Hematopoietic multipotent progenitor cell (in vitro differentiated cells): ENCODE measurements at places on chromosomes 11 and 22.

DNA sequence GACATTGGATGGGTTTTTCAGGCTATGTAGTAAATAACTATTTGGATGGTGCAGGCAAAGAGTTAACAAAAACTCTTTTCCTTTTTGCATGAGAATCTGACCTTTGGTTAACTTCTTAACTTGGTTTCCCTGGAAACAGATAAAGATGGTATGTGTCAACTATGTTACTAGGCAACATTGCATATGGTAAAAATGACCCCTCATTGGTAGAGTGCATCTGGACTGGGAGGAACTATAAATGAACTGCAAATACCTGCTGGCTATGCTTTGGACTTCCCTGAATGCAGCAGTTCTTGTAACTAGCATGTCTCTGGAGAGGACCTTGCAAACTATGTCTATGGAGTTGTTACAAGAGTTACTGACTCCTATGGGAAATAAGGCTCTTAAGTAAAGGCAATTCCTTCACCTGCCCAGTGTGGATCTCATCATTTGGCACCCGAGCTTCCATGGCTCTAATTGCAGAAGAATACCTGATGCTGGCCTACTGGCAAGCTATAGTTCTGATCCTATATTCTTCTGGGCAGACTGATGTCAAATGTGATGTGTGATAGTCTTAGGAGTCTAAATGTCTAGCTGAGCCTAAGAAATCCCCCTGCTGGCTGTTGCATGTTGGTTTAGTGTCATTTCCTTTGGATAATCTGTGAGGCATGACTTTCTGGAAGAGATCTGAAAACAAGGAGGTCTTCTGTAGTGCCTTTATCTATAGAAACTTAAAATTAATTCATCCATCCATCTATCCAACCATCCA is 126.7 kb upstream of the MTMR2 start:
- DNase-seq: no peak

DNA sequence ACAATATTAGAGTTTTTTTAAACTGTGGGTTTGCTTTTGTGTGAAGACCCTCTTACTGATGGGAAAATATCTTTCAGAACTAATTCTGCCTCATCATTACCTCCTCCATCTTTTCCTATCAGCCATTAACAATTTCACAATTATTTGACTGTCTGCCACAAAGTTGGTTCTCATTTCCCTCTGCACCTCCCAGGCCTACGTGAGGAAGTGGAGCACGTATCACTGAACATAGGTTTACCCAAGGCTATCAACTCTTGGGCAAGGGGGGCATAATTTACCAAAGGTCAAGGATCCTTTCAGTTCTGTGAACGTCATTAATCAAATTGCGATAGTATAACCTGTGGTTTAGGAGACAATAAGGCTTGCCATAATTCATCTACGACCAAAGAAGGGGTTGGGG is 60.0 kb downstream of the LIF start:
- DNase-seq: no peak

DNA sequence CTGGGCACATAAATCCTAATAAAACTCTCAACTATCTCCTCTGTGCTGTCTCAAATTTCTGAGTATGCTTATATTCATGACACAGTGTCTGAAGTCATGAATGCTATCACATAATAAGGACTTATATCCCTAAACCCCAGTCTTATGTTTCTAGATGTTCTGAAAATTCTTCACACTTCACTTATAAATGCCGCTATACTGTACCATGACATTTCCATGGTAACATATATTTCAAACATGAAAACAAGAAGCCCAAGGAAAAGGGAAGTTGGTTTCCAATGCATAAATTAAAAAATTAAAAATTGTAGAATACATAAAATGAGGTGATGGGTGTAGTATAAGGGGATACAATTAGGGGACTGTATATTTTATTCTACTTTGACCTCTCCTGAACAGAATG is 11.7 kb downstream of the GVQW3 start:
- DNase-seq: peak; percentile 49

DNA sequence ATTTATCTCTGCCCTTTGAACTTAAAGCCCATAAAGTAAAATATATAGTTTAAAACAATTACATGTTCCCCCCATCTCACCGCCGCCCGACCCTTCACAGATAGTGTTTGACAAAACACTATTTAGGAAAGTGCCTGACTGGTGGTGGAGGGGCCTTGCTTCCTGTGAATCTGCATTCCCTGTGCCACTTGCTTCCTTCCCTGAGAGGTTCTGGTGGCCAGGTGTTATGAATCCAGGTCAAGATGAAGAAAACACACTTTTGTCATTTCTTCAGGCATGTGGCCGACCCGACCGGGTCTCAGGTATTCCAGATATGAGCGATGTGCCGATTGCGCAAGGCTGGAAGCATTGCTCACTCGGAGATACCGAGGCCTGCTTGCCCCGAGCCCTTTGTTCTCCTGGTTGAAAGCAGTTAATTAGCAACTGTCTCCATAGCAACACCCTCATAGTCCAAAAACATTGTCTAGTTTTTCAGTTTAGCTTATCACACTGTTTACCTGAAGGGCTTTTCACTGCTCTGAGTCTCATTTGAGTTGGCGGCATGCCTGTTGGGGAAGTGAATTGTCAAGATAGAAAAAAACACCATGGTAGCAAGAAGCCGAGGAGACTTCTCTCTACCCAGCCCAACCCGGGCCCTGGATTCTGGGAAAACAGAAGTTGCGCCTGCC is 128.3 kb downstream of the TEAD1 start:
- DNase-seq: no peak

DNA sequence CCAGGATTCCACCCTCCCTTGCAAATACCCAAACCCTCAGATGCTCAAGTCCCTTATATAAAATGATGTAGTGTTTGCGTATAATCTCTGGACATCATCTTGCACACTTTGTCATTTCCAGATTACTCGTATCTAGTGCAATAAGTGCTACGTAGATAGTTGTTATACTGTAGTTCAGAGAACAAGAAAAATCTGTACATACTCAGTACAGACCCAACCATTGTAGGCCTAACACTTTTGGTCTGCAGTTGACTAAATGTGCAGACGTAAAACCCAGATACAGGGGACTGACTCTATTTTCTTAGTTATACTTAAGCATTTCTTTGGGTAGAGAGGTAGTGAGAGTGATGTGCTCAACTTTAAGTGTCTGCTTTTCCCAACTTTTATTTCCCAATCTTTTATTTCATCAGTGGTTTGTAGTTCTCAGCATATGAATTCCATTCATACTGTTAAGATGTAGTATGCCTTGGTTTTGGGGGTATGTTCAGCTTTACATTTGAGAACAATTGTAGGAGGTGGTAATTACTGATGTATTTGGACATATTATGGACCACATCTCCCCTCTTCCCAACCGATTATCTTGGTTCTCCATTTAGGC is 43.9 kb downstream of the DDX6 start:
- DNase-seq: no peak

- no peak for DNase-seq
These were observed 101.7 kb upstream of the CD82 start for GRCh38 chr11:44463751-44464150.

- DNase-seq: no peak
These were observed 355.6 kb upstream of the DDI1 start for GRCh38 chr11:103680826-103681225.

- no peak for DNase-seq
These were observed 273.5 kb upstream of the MPPED2 start for GRCh38 chr11:30859669-30860068.

DNA sequence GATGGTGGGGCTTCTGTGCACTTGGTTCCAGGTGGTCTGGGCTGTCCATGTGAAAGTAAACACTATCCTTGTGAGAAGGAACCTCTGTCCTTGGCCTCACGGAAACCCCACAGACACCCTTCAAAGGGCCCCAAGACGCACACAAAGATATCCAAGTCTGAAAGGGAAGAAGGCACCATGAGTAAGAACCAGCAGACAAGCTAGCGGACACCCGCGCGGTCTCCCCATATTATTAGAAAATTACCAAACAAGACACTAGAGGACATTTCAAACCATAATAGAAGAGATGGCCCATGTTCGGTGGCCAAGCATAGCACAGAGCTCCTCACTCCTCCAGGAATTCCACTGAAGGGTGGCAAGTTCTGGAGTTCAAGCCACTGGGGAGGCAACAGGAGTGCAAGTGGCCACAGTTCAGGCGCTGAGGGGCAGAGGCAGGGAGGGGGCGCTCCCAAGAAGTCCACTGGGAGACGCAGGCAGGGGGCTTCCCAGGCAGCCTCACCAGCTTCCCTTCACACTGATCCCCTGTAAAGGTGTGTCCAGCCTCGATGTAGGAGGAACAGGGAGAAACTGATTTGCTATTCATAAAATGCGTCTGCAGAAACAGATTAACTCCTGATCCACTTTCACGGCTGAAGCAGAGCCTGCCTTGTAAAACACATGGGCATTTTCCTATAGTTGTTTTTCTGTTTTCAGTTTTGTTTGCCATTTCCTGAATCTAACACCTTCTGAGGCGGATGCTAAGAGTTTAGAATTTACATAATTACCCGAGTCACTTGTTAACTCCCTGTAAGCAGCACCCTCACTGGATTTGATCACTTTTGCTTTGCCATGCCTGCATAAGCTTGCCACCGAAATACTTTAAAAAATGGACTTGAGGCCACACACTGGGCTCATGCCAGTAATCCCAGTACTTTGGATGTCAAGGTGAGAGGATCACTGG is 9.1 kb upstream of the PPARA start:
- DNase-seq: no peak

DNA sequence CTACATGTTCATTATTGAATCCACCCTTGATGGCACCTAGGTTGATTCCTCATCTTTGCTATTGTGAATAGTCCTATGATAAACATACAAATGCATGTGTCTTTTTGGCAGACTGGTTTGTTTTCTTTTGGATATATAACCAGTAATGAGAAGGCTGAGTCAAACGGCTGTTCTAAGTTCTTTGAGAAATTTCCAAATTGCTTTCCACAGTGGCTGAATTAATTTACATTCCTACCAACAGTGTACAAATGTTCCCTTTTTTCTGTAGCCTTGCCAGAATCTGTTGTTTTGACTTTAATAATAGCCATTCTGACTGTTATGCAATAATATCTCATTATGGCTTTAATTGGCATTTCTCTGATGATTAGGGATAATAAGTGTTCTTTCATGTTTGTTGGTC is 184.9 kb downstream of the CASP12 start:
- no peak for DNase-seq

- no peak for DNase-seq
These were observed 40.0 kb downstream of the TECTA start for GRCh38 chr11:121141066-121141465.

DNA sequence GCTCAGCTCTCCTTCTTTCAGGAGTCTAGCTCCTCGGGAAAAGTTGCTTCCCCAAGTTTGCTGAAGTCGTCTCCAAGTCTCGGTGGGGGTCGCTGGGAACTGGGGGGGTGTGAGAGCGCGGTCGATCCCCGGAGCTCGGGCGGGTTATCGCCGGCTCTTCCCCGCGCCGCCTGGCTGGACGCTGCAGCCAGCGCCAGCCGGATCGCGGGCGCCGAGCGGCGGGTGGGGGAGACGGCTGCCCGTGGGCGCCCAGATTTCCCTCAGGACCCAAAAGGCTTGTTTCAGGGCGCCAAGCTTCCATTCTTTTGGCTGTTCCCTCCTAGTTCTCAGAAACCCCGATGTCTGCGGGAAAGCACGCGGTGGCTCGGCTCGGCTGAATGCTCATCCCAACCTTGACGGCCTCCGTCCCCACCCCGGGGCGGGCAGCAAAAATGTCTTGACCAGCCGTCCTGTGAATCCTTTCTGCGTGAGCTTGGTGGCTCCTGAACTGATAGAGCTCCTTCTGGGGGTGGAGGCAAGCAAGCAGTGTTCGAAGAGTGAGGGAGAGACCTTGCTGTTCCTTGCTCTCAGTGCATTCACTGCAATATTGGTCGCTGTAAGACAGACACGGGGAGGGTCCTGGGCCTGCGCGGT is 1.7 kb downstream of the ZBTB16 start:
- DNase-seq: peak; percentile 21

DNA sequence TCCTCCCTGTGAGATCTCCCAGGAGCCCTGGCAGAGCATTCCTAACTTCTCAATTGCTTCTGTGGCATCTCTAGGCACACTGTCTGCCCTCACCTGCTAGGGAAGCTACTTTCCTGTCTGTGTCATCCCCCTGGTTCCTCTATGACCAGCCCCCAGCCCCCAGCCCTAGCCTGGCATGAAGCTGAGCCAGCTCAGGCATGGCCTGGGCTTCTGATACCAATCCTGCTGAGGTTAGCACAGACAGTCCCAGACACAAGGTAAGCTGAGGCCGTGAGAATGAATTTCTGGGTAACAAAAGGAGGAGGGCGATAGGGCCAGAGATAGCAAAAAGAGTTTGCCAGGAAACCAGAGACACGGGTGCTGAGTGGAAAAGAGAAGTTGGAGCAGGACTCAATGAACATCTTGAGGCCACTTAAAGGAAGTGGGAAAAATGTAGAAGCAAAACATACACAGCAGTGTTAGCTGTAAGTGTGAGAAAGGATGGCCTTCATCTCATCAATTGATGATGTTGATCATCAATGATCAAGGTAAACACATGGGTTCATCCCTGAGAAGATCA is 87.6 kb upstream of the PICALM start:
- no peak for DNase-seq

- DNase-seq: no peak
These were observed 98.2 kb upstream of the IGLL5 start for GRCh38 chr22:22789233-22789921.

GRCh38 chr22:18021431-18021830 is 2.9 kb downstream of the MICAL3 start:
- no peak for DNase-seq

- DNase-seq: no peak
These were observed 3.8 kb downstream of the TSSK2 start for GRCh38 chr22:19134874-19135273.

DNA sequence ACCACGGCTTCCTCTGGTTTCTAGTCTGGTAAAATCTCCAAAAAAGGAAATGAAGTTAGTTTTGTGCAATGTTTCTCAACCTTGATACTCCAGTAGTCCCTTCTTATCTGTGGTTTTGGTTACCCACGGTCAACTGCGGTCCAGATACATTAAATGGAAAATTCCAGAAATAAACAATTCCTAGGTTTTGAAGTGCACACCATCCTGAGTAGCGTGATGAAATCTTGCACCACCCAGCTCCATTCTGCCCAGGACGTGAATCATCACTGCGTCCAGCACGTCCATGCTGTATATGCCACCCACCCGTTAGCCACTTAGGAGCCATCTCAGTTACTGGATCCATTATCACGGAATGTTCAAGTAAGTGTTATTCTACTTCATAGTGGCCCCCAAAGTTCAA is 117.0 kb downstream of the FBXO7 start:
- DNase-seq: no peak
